CD4-positive, alpha-beta T cell (primary cell): ENCODE measurements at places on chromosomes 5 and 9.

GRCh38 chr9:15278091-15278687 lies 28.8 kb downstream of the TTC39B start:
- H3K27me3 ChIP-seq: no peaks in the 10 kb centered on the region
- peaks cover 17% of the 10 kb centered on the region for H3K4me1 ChIP-seq
- H3K36me3 ChIP-seq: no peaks in the 10 kb centered on the region
- no peak for DNase-seq

- H3K27ac ChIP-seq: no peak overlapping the region
- no peaks in the 10 kb centered on the region for H3K36me3 ChIP-seq
- H3K27me3 ChIP-seq: no peaks in the 10 kb centered on the region
- H3K4me3 ChIP-seq: no peak overlapping the region
- H3K4me1 ChIP-seq: no peaks in the 10 kb centered on the region
Measured at GRCh38 chr5:174177531-174177930, 132.0 kb downstream of the NSG2 start.

DNA sequence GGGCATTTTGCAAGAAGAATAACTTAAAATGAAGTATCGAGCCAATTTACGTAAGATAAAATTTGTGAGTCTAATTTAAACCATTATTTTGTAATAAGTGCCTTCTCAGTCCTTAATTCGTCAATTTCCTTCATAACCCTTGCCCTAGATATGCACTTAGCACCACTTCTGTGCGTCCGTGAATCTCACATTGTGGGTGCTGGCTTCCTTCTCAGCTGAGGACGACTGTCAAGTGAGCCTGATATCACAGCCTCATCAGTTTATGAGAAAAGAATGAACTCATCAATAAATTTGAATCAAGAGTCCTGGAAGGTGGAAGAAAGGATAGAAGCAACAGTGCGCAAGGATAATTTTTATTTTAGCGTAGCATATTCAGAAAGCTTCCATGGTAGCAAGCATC lies 64.5 kb downstream of the MARCHF11 start:
- H3K4me1 ChIP-seq: no peaks in the 10 kb centered on the region
- no peaks in the 10 kb centered on the region for H3K36me3 ChIP-seq
- H3K27ac ChIP-seq: no peak overlapping the region

DNA sequence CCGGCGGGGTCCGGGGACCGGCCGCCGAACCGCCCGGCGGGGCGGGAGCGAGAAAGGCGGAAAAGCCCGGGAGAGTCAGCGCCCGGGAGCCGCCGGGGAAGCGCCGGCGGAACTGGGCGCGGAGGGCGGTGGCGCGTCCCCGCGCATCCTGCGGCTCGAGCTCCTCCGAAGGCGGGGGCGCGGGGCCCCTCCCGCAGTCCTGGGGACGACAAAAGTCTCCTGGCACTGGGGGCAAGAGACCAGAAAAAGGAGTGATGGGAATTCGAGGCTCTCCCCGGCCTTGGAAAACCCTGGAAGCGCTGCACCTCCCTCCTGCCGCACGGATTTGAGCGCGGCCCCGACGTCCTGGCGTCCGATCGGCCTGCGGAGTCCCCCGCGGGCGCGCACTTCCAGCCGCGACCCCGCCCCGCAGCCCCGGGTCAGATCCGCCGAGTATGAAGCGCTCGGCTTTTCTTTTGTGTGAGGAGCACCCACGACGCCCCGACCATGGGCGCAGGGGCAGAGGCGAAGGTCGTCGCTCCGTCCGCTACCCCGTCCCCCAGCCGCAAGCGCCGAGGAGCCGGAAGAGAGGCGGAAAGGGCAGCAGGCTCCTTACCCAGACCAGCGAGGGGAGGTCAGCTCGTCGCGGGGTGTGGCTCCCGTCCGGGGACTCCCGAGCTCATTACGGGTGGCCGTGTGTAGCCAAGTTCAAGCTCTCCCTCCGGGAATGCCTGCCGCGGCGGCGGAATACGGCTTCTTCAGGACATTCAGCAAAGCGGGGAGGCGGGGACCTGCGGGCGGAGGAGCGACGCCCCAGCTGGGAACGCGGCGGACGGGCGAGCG lies at the start of gene EPB41L4A:
Gene EPB41L4A (minus strand): TSS at position 114 of the 822 bp plus-strand sequence. CDS start 238 bp downstream, outside the sequence.
- H3K27me3 ChIP-seq: peaks cover 25% of the 10 kb centered on the region
- H3K4me1 ChIP-seq: peaks cover 20% of the 10 kb centered on the region
- H3K4me3 ChIP-seq: peak within 1 kb of the TSS; percentile 35
- no peak within 1 kb of the TSS for H3K27ac ChIP-seq
- no peak for DNase-seq

GRCh38 chr5:168537176-168537575 lies 8.1 kb downstream of the FBLL1 start:
- peaks cover 4% of the 10 kb centered on the region for H3K27me3 ChIP-seq
- DNase-seq: no peak
- H3K27ac ChIP-seq: no peak overlapping the region
- no peaks in the 10 kb centered on the region for H3K36me3 ChIP-seq
- H3K4me3 ChIP-seq: no peak overlapping the region
- H3K4me1 ChIP-seq: no peaks in the 10 kb centered on the region

DNA sequence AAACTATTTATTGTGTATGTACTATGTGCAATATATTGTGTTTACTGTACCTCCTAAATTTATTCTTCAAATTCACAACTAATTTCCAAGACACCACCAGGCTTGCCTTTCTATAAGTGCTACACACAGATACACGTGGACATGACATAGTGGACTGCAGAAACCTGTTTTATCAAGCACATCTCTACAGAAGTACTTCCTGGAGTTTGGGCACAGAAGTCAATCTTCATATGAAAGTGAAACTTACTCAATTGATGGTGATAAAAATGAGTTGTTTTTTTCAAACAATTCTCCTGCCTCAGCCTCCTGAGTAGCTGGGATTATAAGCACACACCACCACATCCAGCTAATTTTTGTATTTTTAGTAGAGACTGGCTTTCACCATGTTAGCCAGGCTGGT lies 57.6 kb downstream of the NLN start:
- H3K27me3 ChIP-seq: no peaks in the 10 kb centered on the region
- no peak overlapping the region for H3K27ac ChIP-seq
- no peak overlapping the region for H3K4me3 ChIP-seq
- H3K4me1 ChIP-seq: peaks cover 5% of the 10 kb centered on the region

DNA sequence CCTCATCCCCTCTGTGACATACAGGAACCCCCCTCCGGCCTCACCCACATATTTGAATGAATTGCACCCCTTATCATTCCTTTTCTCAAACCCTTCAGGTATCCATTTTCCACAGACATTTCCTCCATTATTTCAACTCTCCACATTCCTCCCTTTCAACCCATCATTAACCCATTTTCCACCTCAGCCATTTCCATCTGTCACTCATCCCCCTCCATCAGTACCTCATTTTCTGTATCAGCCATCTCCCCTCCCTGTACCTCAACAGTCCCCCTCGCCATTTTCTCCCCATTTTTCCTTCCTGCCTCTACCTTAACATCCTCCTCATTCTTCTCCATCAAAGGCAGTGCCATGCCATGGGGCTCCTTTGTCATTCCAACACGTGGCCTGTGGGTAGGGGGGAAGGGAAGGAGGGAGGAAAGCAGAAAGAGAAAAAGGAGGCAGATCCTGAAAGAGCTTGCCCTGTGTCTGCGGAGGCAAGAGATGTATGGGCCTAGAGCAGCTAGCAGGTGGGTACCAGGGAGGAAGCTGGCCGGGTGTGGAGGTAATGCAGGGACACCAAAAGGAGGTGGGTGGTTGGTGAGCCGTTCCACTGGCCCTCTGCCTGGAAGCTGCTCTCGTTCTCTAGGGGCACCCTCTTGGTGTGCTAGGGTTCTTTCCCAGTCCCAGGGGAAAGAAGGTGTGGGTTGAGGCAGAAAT lies 1.5 kb downstream of the DNAJB5 start:
- H3K36me3 ChIP-seq: no peaks in the 10 kb centered on the region
- no peak overlapping the region for H3K4me3 ChIP-seq
- no peak overlapping the region for H3K27ac ChIP-seq
- H3K4me1 ChIP-seq: peaks cover 41% of the 10 kb centered on the region

GRCh38 chr5:174972291-174972690 lies 247.9 kb downstream of the MSX2 start:
- no peak overlapping the region for H3K4me3 ChIP-seq
- peaks cover 3% of the 10 kb centered on the region for H3K27me3 ChIP-seq
- no peaks in the 10 kb centered on the region for H3K4me1 ChIP-seq
- no peak overlapping the region for H3K27ac ChIP-seq
- no peak for DNase-seq
- H3K36me3 ChIP-seq: no peaks in the 10 kb centered on the region

- H3K27ac ChIP-seq: no peak overlapping the region
- no peaks in the 10 kb centered on the region for H3K4me1 ChIP-seq
- H3K27me3 ChIP-seq: no peaks in the 10 kb centered on the region
- no peak overlapping the region for H3K4me3 ChIP-seq
- no peaks in the 10 kb centered on the region for H3K36me3 ChIP-seq
- DNase-seq: no peak
Measured at GRCh38 chr5:156208271-156208670, 118.7 kb upstream of the SGCD start.

DNA sequence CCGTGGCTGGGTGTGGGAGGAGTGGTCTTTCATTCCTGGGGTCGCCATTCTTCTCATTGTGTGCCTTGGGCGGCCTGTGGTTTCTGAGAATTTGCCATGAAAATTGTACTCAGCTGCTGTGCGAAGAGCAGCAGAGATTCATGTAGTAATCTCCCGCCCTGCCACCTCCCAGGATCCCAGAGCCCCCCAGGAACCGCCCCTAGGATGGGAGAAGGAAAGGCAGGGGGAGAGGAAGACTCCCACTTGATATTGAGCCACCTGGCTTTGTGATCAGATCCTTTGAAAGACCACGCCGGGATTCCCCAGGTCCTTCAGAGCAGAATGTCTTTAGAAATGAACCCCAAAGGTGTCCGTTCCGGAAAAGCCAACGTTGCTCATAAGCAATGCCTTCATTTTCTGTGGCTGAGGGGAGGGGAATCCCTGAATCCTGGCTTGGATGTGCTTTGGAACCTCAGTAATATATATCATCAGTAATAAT lies 27.6 kb downstream of the NEURL1B start:
- no peak for DNase-seq
- no peak overlapping the region for H3K4me3 ChIP-seq
- H3K27me3 ChIP-seq: peaks cover 2% of the 10 kb centered on the region
- no peak overlapping the region for H3K27ac ChIP-seq
- H3K36me3 ChIP-seq: no peaks in the 10 kb centered on the region
